AG04450 (cell line): ENCODE measurements at places on chromosomes 4 and X.
A peak's percentile ranks its signal among the peaks of the same experiment; 100 is the strongest.

- DNase-seq = no peak
Observed at GRCh38 chrX:19680580-19680979, 165.3 kb upstream of the MAP3K15 start.

- no peak for DNase-seq
Observed at GRCh38 chr4:140096921-140097320, 57.1 kb downstream of the MAML3 start.

- DNase-seq = no peak
Observed at GRCh38 chr4:97525236-97525635, 618.0 kb downstream of the STPG2 start.

DNA sequence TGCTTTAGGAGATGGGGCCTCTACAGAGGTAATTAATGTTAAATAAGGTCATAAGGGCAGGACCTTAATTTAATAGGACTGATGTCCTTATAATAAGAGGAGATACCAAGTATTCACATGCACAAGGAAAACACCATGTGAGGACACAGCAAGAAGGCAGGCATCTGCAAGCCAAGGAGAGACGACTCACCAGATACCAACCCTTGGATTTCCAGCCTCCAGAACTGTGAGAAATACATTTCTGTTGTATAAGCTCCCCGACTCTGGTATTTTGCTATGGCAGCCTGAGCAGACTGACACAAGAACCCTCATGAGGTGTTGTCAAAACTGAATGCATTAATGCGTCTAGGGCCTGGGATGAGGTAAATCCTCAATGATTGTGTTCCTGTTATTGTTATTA lies 56.2 kb upstream of the MAPK10 start:
- DNase-seq = no peak

DNA sequence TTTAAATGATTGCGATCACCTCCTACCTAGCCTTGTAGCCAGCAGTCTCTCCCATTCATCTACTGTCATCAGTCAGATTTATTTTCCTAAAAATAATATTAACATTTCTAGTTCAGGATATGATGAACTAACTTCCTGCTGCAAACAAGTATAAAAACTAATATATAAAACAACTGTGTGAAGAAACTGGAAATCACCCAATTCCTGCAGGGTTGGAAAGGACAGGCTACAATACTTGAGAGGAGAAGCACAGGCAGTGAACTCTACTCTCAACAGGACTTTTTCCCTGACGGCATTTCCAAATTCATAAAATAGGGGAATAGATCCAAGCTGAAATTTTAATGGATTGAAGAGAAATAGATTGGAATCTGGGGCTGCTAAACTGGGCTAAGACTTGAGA lies 14.2 kb upstream of the BBS12 start:
- no peak for DNase-seq

DNA sequence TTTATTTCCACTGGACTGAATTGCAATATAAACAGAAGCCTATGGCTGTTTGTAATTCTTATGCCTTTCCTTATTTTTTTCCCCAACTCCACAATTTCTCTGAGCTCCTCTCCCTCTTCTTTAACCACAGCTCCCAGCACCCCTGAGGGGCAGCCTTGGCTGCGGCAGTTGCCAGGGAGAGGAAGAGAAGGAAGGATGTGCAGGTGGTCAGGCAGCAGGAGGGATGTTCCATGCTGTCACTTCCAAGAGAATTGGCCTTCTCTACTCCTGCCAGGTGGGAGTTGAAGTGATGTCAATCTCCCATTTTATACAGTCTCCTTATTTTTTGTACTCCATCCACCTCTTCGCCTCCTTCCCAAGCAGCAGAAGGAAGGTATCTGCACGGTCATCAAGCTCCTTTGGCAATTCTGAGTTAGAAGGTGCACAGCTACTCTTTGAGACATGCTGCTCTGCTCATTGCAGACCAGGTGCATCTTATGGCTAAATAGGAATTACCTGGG lies 343.3 kb upstream of the RPS6KA3 start:
- no peak for DNase-seq

- no peak for DNase-seq
Observed at GRCh38 chr4:41134581-41134980, 79.8 kb downstream of the APBB2 start.

DNA sequence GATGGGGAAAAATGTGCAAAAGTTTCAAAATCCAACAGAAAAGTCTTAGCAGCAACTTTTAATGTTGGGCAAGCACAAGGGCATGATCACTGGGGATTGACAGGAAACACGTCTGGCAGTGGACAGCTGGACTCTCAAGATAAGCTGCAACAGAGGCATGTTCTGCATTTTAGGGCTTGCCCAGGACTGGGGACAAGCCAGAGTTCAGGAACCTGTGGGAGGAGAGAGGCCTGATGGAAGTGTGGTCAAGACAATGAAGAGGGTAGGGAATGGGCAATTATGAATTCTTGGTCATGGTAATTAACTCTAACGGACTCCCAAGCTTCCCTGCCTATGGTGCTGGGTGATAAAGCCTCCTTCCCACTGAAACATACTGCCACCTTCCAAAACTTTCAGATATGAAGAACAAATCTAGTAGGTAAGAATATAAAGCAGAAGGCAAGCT lies 48.4 kb downstream of the ANXA3 start:
- no peak for DNase-seq

- peak; percentile 20 for DNase-seq
Observed at GRCh38 chr4:68175562-68176155, 46.0 kb upstream of the TMPRSS11F start.

DNA sequence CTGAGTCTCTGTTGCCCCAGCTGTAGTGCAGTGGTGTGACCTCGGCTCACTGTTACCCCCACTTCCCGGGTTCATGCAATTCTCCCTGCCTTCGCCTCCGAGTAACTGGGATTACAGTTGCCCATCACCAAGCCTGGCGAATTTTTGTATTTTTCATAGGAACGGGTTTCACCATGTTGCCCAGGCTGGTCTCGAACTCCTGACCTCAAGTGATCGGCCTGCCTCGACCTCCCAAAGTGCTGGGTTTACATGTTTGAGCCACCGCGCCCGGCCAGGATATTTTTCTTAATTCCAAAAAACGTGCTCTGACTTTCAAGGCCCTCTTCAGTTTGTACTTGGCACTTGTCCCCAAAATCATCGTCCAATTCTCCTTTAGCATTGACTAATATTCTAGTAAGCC lies 129.2 kb upstream of the EPHA5 start:
- no peak for DNase-seq

- no peak for DNase-seq
Observed at GRCh38 chr4:184977747-184978146, 40.5 kb upstream of the HELT start.

- DNase-seq = no peak
Observed at GRCh38 chr4:153684182-153684970, at the start of gene TLR2. Gene TLR2, plus strand, starts transcription at chr4:153684280. Its CDS starts 18,628 bp downstream, at chr4:153702908.

DNA sequence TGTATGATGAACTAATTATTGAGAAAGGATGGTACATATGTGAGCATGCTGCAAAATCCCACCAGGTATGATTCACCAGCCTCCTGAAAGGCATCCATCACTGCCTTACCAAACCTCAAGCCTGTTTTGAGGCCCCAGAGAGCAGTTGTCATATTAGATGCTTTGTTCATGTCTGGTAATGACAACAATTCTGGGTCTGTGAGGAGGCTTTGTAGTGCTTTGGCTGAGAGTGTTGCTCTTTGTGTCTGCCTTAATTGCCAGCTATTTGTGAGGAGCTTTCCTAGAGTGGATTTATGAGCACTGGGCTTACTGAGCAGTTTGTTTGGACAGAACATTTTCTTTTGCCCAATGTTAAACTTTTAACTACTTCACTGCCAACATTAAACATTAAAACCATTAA lies 69.2 kb downstream of the HEPH start:
- no peak for DNase-seq

- no peak for DNase-seq
Observed at GRCh38 chr4:129352480-129352879, 256.5 kb downstream of the C4orf33 start.

DNA sequence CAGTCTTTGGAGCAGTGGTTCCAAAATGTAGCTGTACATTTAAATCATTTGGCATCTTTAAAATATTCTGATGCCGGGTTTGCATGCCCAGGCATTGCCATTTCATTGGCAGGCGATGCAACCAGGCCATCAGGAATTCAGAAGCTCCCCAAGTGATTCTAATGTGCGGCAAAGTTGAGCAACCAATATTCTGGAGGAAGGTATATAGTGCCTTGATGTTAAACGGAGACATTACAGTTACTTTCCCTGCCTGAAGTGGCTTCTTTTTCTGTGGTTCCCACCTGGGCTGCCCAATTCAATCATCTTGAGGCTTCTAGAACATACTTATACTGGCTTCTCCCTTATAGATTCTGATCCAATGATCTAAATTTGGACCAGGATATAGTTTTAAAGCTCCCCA lies 68.7 kb upstream of the PGM2 start:
- no peak for DNase-seq

DNA sequence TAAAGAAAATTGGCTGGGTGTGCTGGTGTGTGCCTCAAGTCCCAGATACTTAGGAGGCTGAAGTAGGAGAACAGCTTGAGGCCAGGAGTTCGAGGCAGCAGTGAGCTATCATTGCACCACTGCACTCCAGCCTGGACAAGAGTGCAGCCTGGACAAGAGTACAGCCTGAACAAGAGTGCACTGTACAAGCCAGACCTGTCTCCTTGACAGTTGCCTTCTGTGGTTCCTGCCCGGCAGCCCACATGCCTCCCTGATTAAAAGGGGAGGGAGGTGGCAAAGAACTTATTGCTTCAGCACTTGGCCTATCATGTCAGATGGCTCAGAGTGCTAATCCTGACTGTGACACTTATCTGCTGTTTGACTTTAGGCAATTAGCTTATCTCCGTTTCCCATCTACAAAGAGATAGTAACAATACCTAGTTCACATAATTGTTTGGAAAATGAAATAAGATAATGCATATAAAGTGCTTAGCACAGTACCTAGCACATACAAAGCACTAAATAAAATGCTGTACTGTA lies 249.1 kb downstream of the DCLK2 start:
- DNase-seq = no peak

GRCh38 chr4:30790123-30790522 lies 70.0 kb downstream of the PCDH7 start:
- DNase-seq = no peak

- no peak for DNase-seq
Observed at GRCh38 chrX:119618439-119618838, 12.2 kb upstream of the NKRF start.

DNA sequence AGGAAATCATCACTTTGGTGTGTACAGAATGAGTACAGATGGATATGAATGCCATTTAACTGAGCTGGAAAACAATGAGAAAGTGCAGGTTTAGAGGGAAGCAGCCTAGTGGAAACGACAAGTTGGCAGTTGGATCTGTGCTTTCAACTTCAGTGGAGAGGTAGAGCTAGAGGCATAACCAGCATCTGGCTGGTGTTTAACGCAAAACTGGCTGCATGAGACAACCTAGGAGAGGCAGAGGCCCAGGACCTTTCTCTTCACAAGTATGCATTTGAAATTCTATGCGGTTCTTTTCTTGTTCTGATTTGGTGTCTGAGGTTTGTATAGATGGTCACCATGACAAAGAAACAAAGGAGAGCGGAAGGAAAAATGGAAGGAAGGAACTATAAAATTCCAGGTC lies 63.1 kb downstream of the ANXA5 start:
- no peak for DNase-seq

- DNase-seq = no peak
Observed at GRCh38 chr4:154838155-154838554, 57.1 kb downstream of the RBM46 start.

DNA sequence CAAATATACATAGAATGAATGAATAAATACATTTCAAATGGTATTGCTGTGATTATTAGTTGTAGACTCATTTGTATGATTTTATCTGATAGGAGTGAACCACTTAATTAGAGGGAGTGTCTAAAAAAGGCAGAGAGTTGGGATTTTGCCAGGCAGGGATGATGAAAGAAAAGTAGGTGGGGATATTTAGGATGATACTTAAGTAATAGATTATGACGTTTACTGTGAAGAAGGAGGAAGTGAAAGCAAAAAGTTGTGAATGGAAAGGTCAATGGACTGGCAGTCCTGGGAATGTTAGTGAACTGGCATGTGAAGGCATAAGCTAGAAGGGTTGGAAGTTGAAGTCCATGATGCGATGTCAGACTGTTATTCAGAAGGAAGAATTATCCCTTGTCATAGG lies 917.1 kb downstream of the RAPGEF2 start:
- DNase-seq = no peak

DNA sequence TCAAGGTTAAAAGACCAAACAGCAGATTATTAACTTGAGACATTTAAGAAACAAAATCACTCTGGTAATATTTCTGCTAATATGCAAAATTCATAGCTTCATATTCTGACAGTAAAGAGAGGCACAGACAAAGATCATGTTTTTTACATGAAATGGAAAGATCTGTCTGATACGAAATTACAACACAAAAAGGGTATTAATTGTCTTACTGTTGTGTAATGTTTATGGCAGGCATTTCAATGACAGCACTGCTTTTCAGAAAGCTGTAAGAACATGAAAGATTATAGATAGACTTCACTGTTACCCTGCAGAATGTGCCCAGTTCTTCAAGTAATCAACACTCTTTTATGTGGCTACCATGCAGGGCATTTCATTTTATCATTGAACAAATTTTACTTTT lies 15.4 kb downstream of the DCHS2 start:
- DNase-seq = no peak

DNA sequence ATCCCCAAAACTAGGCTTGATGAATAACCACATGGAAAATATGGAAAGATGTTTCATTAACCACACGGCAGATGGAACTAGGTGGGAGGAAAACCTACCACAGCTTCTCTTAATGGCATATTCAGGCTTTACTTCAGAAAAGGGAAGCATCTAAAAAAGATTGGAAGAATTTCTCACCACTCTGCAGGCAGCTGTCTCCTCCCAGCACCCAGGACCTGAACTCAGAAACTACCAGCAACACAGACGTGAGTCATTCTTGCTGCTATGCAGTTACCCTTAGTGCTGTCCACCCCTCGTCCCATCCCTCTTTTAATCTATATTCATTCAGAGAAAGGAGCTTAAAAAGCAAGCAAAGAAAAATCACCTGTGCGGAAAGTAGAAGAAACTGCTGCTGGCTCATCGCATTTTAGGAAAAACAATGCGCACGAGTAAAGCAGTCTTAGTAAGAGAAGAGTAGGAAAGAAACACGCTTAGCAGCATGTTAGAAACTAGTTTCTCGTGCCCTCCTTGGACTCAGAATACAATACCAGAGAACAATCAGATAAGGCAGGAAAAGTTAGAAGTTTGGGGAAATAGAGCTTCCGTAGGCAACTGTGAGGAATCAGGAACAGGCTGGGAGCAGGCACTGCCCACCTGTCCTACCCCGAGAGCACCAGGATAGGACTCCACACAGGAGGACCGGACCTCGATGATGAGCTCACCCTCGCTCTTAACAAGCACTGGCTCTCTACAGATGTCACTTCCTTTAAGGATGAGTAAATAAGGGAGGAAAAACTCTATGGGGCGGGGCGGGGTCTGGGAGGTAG lies 48.1 kb upstream of the ENPP6 start:
- DNase-seq = no peak

GRCh38 chr4:113170115-113170804 lies 120.8 kb downstream of the ANK2 start:
- DNase-seq = no peak

GRCh38 chrX:147522981-147523380 lies 388.7 kb upstream of the FMR1 start:
- DNase-seq = no peak

- DNase-seq = no peak
Observed at GRCh38 chr4:81606166-81606565, 134.5 kb upstream of the RASGEF1B start.
